ENCODE measurements at places on chromosomes 12 and 14.

DNA sequence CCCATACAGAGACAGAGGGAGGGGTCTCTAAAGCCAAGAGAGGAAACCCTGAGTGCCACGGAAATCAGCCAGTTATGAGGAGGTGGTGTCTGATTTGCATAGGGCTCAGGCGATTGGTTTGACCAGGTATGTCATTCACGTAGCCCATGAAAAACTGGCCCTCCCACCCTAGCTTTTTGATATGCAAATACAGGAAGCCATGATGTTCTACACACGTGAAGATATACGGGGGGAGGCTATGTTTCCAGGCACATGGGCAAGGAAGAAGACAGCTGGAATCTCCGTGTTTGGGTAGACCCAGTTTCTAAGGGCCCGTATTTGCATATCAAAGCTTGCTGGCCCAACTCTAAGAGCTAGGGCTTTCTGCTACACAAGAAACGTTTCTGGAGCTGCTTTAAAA is 717.8 kb upstream of the SEL1L start:
- DNase-seq = no peak

- DNase-seq = no peak
Measured at GRCh38 chr12:101891462-101891971, 14.1 kb downstream of the DRAM1 start.

- no peak for DNase-seq
Measured at GRCh38 chr12:27970401-27971120, 2.0 kb downstream of the PTHLH start.

DNA sequence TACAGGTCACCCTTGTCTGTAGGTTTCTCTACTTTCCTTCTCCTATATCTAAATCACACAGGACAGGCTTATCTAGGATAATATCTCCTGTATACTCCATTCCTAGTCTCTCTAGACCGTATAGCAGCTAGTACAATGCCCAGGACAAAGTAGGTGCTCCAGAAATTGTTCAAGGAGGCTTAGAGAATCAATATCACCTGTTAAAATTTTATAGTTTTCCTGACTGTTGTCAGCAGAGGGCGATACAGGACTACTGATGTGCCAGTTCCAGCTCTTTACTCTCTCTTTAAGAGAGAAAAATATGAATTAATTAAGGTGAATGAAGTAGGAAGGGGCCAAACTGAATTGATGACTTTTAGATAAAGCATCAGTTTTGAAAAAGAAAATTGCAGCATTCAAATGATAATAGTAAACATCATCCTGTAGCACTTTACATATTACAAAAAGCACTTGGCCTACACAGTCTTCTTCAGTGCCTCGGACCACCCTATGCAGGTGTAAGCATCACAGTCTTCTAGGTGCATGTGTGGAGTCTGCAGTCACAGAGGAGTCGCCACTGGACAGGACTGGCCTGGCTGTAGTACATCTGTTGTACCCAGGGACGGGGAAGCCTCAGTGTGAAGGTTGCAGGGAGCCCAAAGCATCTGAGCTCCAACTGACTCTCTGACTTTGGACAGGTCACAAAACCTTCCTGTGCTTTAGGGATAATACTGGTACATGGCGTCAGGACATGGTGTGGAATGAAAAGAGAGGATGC is 61.9 kb upstream of the MAX start:
- no peak for DNase-seq

DNA sequence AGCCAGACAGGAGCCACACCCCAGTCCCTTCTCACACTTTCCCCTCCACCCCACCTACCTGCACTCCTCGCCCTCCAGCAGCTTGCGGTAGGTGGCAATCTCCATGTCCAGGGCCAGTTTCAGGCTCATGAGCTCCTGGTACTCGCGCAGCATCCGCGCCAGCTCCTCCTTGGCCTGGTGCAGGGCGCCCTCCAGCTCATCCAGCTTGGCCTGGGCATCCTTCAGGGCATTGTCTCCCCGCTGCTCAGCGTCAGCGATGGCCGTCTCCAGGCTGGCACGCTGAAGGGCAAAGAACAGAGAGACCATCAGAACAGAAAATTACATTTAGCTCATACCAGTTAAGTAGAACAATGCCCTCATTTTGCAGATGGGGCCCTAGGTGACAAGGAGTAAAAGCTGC is 5.5 kb downstream of the KRT74 start:
- no peak for DNase-seq

- no peak for DNase-seq
Measured at GRCh38 chr12:91986084-91986483, 159.6 kb downstream of the BTG1 start.

GRCh38 chr12:19012965-19013364 is 116.6 kb upstream of the PLEKHA5 start:
- DNase-seq = no peak

GRCh38 chr12:4663971-4664505 is 15.1 kb downstream of the NDUFA9 start:
- DNase-seq = peak; percentile 35

GRCh38 chr12:123096741-123097140 is 54.1 kb downstream of the PITPNM2 start:
- no peak for DNase-seq

- DNase-seq = no peak
Measured at GRCh38 chr14:105917933-105918436, 391.6 kb downstream of the TMEM121 start.

- DNase-seq = no peak
Measured at GRCh38 chr14:54486685-54487084, 2.1 kb downstream of the GMFB start.

DNA sequence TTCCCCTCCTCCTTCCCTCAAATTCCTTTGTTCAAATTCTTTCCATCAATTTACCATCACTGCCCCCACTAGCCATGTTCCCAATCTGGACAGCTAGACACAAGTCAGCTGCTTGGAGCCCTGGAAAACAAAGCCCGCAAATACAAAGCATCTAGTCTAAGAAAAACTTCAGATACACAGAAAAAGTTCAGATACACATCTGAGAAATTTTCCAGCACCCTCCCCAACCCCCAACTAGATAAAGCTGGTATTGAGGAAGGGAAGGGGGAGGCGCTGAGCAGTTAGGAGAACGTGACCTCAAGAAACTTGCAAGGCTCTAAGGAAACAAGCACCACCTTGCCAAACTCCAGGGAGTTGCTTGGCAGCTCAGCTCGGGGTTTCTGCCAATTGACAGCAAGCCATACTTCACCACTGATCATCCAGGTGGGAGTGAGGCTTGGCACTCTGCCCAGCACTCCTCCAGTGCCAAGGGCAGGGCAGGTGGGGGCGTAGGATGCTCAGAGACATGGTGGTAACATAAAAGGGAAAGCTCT is 5.1 kb upstream of the CNIH1 start:
- DNase-seq = no peak

DNA sequence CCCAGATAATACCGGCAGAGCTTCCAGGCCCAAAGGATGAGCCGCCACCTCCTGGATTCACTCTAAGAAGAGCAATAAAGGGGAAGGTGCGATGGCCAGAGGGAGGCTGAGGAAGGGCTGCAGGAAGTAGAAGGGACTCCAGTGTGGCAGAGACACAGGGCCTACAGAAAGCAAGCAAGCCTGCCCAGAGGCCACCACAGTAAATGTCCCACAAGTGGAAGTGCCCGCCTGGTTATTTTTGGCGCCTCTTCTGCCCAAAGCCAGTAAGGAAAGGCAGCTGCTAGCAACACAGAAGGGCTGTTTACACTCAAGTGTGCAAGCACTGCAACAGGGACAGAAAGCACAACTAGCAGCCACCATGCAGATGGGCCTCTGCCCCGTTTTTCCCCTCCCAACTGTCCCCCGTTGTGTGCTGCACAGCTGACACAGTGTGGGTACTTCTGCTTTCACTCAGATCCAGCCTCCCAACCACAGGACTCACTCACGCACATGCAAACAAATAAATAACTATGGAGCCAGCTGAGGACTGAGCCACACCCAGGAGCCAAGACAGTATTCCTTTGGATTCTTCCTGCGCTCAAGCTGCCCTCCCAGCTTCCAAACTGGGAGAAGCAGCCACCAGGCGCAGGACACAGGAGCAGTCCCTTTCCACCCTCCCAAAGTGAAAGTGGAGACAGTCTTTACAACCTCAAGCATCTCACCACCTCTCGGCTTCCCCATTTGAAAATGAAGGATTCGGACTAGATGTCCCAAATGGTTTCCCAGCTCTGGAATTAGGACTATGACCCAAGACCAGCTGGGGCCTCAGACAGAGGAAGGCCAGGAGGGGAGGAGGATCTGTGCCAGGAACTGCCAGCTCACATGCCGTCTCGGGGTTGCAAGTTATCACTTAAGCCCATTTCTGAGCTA is 40.0 kb upstream of the PNMA1 start:
- no peak for DNase-seq

GRCh38 chr12:91364471-91365184 is 182.0 kb upstream of the DCN start:
- DNase-seq = no peak

- no peak for DNase-seq
Measured at GRCh38 chr12:54240129-54240528, 39.8 kb downstream of the CBX5 start.

GRCh38 chr12:52682381-52682660 is 2.1 kb upstream of the KRT1 start:
- no peak for DNase-seq

DNA sequence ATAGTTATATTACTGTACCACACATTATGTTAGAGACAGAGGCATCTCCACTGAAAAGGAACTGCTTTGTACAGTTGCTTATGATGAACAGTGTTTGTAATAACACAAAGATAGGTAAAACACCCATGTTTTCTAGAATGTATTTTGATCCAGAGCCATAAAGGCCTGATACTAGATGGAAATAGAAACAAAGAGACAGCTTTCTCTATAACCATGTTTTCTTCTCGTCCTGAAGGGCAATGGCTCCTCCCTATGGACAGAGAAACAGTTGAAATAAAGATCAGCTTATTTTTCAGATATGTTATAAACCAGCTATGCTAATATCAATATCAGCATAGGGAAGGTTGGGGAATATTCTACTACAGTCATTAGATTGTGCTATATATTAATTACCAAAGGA is 109.2 kb downstream of the ATXN7L3B start:
- no peak for DNase-seq

DNA sequence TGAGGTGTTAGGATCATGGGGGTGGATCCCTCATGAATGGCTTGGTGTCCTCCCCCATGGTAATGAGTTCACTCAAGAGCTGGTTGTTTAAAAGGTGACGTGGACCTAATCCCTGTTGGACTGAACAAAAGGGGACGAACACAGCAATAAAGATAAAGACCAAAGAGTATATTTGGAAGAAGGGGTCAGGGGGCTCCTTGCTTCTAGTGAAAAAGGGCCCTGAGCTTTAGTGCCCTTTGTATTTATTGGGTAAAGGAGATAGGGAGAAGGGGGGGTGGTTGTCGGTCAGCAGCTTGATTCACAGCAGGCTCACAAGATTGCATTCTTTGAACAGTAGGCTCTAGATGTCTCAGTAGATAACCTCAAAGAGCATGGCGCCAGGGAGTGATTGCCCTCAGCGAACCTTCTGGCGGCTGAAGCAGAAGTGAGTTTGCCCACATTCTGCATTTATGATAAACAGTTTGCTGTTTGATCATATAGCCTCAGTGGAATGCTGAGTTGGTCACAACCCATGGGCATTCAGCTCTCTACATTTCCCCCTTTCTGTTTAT is 25.9 kb upstream of the MAPKAPK5 start:
- DNase-seq = no peak

GRCh38 chr14:22252686-22253085 is 336.3 kb downstream of the DAD1 start:
- DNase-seq = no peak

GRCh38 chr14:25484906-25485305 is 435.0 kb upstream of the STXBP6 start:
- no peak for DNase-seq

DNA sequence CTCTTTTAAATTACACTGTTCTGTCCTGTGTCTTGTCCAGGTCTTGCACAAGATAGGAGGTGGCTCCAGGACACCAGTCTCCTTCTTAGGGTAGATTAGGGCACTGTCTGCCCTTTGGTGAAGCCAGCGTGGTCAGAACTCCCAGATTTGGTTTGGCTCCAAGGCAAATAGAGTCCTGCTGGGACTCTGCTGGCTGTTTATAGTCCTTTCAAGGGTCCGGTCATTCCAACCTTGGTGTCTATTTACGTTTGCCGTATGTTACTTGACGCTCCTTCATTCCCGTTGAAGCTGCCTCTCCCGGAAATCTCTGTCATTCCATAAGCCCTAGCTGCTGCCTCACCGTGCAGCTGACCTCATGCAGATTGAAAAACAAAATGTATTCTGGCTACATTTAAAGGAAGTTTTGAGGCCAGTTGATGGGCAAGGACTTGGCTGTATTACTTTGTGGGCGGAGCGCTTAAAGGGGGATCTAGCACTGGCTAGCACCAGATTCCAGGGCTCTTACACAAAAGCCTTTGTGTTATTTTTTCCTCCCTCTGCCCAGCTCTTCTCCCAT is 180.6 kb downstream of the AKAP6 start:
- peak; percentile 54 for DNase-seq

DNA sequence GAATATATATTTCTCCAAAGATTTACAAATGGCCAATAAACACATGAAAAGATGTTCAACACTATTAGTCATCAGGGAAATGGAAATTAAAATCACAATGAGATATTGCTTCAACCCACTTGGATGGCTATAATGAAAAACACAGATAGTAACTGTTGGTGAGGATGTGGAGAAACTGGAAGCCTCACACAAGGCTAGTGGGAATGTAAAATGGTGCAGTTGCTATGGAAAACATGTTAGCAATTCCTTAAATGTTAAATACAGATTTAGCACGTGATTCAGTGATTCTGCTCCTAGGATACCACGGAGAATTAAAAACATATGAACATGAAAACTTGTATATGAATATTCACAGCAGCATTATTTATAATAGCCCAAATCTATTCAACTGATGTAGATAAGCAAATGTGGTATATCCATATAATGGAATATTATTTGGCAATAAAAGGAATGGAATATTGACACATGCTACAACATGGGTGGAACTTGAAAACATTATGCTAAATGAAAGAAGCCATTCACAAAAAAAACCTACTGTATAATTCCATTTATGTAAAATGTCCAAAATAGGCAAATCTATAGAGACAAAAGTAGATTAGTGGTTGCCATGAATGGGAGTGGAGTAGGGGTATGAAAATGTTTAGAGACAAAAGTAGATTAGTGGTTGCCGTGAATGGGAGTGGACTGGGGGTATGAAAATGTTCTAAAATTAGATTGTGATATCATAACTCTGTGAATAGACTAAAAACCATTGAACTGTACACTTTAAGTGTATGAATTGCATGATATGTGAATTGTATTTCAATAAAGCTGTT is 227.1 kb upstream of the DDHD1 start:
- no peak for DNase-seq

- no peak for DNase-seq
Measured at GRCh38 chr14:89288114-89288513, 128.9 kb downstream of the FOXN3 start.
